ENCODE measurements at places on chromosomes 12 and 14. TPM values are rescaled to one million over a fixed set of nuclear protein-coding genes. Genes with fewer than 3 reads are reported as not detected.

Gene CIROP
- not detected for total RNA-seq

DNA sequence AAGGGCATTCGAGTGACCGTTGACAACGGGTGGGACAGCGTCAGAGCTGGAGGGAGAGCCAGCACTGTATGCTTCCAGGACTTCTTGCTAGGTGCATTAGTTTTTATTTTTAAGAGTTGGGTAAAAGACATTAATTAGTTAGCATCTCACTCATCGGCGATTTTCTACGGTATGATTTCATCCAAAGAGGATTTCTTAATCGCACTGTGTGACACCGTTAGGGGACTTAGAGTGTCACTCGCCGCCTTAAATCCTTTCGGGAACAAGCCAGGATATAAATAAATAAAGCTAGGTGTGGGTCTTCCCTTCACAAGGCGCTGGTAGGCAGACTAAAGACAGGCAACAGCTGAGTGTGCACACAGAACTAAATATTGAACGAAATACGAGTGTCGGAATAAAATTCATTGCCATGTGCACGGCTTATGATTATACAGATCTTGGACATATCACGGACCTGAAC is 869 bp upstream of the NOVA1 start:
- H3K4me1 ChIP-seq: peaks cover 22% of the 10 kb centered on the region
- H3K27ac ChIP-seq: peak overlapping the region; percentile 53
- DNase-seq: no peak

Gene IL22
- total RNA-seq: not detected

GRCh38 chr14:97282210-97283004 is 485.2 kb downstream of the VRK1 start:
- no peak overlapping the region for H3K4me3 ChIP-seq
- no peak for DNase-seq
- peaks cover 4% of the 10 kb centered on the region for H3K4me1 ChIP-seq
- H3K27me3 ChIP-seq: peaks cover 2% of the 10 kb centered on the region
- no peak overlapping the region for H3K27ac ChIP-seq

- no peak overlapping the region for H3K27ac ChIP-seq
- peaks cover 2% of the 10 kb centered on the region for H3K36me3 ChIP-seq
- DNase-seq: no peak
- H3K27me3 ChIP-seq: no peaks in the 10 kb centered on the region
Measured at GRCh38 chr12:13049816-13050215, 5.6 kb downstream of the FAM234B start.

Gene IL23A
- not detected for total RNA-seq

Gene INSM2
- total RNA-seq: not detected

Gene DBX2
- total RNA-seq: not detected

Gene POTEG
- total RNA-seq: not detected

Gene CLEC4C
- not detected for total RNA-seq

DNA sequence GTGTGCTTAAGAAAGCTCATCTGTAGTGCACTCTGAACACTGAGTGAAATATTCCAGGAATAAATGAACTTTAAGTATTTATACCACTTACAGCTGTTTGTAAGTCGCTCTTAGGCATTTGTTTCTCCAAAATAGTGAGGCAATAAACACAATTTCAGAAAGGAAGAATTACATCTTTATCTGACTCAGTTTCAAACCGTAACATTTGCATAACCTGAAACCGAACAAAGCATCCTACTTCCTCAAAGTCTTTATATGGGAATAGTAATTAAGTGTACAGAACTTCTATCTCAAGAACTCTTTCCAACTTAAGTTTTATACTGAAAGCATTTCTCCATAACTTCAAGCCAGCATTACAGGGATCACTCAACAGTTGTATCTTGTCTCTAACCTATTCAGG is 58.4 kb downstream of the SOX5 start:
- no peak overlapping the region for H3K27ac ChIP-seq
- H3K4me1 ChIP-seq: peaks cover 19% of the 10 kb centered on the region

GRCh38 chr14:91348845-91349465 is 68.7 kb downstream of the CCDC88C start:
- no peak for DNase-seq
- H3K4me1 ChIP-seq: no peaks in the 10 kb centered on the region
- H3K27ac ChIP-seq: no peak overlapping the region

GRCh38 chr14:66140213-66140918 is 345.8 kb upstream of the CCDC196 start:
- H3K4me3 ChIP-seq: no peak overlapping the region
- H3K4me1 ChIP-seq: no peaks in the 10 kb centered on the region
- DNase-seq: no peak
- H3K27ac ChIP-seq: no peak overlapping the region

DNA sequence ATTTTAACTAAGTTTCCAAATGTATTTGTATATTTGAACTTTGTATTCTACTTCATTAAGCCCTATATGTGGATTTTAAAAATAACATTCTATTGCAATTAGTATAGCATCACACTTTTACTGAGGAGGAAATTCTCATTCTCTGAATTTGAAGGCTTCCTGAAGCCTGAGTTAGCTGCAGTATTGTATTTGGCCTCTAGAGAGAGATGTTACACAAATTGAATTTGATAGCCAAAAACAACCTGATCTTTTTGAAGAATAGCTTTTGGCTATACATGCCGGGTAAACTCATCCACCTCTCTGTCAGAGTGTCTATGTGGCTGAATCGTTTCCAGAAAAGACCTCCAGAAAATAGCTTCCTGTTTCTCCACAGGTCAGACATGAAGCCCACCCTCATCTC is 316.5 kb upstream of the OR4E1 start:
- DNase-seq: no peak
- no peaks in the 10 kb centered on the region for H3K36me3 ChIP-seq
- H3K4me3 ChIP-seq: no peak overlapping the region
- H3K4me1 ChIP-seq: no peaks in the 10 kb centered on the region
- peaks cover 22% of the 10 kb centered on the region for H3K27me3 ChIP-seq
- no peak overlapping the region for H3K27ac ChIP-seq
